Mononuclear cell (primary cell): ENCODE measurements at places on chromosomes 7 and 10. TPM values are rescaled to one million over a fixed set of nuclear protein-coding genes. Genes with fewer than 3 reads are reported as not detected.

The GIMAP1 gene
- total RNA-seq, result 10.0 TPM

The OR9A2 gene
- total RNA-seq, result not detected

The DLG5 gene
- 3.7 TPM for total RNA-seq

The UBE3C gene
- 44.0 TPM for total RNA-seq

The SLK gene
- 75.2 TPM for total RNA-seq

The ZEB1 gene
- 172 TPM for total RNA-seq

The TDRD1 gene
- total RNA-seq, result 0.10 TPM

The SPOCK2 gene
- 488 TPM for total RNA-seq

The IDI2 gene
- total RNA-seq, result not detected

The LLCFC1 gene
- not detected for total RNA-seq

The PLAC9 gene
- not detected for total RNA-seq

The CABCOCO1 gene
- not detected for total RNA-seq

The HABP2 gene
- total RNA-seq, result not detected

The ALKBH4 gene
- 6.5 TPM for total RNA-seq

The ITGA8 gene
- not detected for total RNA-seq

The WNT2 gene
- total RNA-seq, result under 0.01 TPM

The MKX gene
- total RNA-seq, result not detected

The PDCD4 gene
- 330 TPM for total RNA-seq

The HOXA11 gene
- total RNA-seq, result not detected

The GPR15LG gene
- not detected for total RNA-seq

The LRRD1 gene
- total RNA-seq, result 0.10 TPM

The CPN1 gene
- not detected for total RNA-seq

The PDE6C gene
- total RNA-seq, result not detected

The ADGRA1 gene
- not detected for total RNA-seq

The HOXA13 gene
- total RNA-seq, result under 0.01 TPM

The ELN gene
- not detected for total RNA-seq

The PAX4 gene
- not detected for total RNA-seq

The IFRD1 gene
- 180 TPM for total RNA-seq

The IL2RA gene
- 3.7 TPM for total RNA-seq
